ENCODE measurements at places on chromosomes 5 and 9. TPM values are rescaled to one million over a fixed set of nuclear protein-coding genes. Genes with fewer than 3 reads are reported as not detected.

CARD9 gene
- total RNA-seq: 0.85 TPM

RFESD gene
- total RNA-seq: 3.3 TPM

LCN15 gene
- total RNA-seq: not detected

ADAMTS13 gene
- total RNA-seq: 0.49 TPM

OMD gene
- total RNA-seq: not detected

MTMR12 gene
- total RNA-seq: 18.8 TPM

PCDHGA4 gene
- 0.09 TPM for total RNA-seq

TMC1 gene
- 0.05 TPM for total RNA-seq

APC gene
- total RNA-seq: 11.7 TPM

FAT2 gene
- 0.02 TPM for total RNA-seq

All from A549 treated with DMSO at 1 μM for 4 hours (cell line).